AG09309 (cell line): ENCODE measurements at places on chromosomes 6 and 20.

- no peak for DNase-seq
Observed at GRCh38 chr6:144909753-144910285, 624.7 kb downstream of the UTRN start.

GRCh38 chr6:6837541-6838080 lies 249.1 kb downstream of the LY86 start:
- no peak for DNase-seq

- DNase-seq, result peak; percentile 57
Observed at GRCh38 chr20:48686238-48687116, 141.3 kb downstream of the PREX1 start.

- DNase-seq, result no peak
Observed at GRCh38 chr20:53530440-53530839, 63.2 kb downstream of the ZNF217 start.

DNA sequence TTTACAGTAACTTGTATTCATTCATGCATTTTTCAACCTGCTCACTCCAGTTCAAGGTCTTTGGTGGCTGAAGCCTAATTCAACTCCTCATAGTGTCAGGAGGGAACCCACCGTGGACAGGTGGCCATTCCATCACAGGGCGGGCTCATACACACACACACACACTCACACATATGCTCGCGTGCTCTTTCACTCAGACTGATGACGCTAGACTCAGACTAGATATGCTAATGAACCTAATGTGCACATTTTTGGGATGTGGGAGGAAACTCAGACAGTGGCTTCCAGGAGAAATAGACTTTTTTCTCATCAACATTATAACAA lies 56.7 kb downstream of the TRIM27 start:
- DNase-seq, result no peak

DNA sequence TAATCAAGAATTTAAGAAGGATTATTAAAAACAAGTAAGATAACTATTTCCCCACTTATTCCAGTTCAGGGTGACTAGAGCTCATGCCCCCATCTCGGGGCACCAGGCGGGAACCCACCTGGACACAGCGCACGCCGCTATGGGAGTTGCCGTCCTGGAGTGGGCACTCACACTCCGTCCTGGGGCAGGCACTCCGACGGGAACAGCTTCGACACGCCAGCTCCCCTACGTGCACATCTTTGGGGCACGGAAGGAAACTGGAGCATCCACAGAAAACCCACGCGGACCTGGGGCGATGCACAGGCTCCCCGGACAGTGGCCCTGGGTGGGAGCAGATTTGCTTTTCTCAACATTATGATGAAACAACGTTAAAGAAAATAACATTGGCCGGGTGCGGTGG lies 52.0 kb upstream of the GATA5 start:
- no peak for DNase-seq

DNA sequence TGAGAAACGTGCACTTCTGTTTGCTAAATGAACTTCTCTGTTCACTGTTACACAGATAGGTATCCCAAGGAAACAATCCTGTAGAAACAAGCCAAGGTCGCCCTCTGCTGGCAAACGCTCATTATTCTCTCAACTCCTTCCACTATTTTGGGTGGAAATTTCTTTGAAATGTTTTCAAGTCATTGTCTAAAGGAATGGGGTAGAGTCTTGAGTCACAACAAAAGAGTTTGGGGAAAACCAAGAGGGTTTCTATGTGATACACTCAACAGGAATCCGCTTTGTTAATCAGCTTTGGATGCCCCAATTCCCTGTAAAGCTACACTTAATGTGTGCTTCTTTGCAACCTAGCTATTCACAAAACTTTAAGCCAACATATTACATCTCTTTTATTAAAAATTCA lies 4.6 kb upstream of the RAE1 start:
- DNase-seq, result peak; percentile 64

DNA sequence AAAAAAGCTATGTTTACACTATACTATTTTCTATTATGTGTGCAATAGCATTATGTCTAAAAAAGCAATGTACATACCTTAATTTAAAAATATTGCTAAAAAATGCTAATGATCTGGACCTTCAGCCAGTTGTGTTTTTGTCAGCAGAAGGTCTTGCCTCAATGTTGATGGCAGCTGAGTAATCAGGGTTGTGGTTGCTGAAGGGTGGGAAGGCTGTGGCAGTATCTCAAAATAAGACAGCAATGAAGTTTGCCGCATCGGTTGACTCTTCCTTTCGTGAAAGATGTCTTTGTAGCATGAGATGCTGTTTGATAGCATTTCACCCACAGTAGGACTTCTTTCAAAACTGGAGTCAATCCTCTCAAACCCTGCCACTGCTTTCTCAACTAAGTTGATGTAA lies 134.7 kb upstream of the CDYL start:
- no peak for DNase-seq

DNA sequence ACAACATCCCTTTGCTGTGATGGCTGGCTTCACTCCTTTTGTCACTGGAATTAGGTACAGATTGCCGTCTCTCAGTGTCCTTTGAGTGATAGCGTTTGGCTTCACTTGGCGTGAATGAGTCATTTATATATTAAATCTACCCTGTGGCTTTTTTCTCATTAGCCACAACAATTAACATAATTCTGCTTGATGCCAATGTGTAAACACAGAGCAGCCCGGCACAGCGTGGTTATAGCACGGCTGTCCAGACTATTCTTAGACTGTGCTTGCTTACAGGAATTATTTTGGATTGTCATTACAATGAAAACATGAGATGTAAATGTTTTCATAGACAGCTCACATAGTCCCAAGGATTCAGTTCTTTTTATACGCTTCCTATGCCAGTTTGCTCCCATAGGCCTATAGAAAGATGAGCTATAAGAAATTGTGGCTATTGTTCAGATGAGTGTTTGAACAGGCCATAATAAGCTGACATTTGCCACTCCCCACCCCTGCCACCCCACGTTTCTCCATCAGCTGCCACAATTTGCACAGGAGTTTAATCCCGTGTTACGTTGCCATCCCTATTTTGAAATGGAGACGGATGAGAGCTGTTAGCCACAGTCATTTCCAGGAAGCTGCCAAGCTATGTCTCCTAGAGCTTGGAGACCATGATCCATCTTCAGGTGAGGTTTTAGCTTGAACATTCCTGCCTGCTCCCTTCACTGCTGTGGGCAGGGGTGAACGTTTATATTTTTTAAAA lies 65.9 kb downstream of the PPP1R14C start:
- no peak for DNase-seq

- no peak for DNase-seq
Observed at GRCh38 chr6:44626616-44627015, 239.1 kb downstream of the CDC5L start.

DNA sequence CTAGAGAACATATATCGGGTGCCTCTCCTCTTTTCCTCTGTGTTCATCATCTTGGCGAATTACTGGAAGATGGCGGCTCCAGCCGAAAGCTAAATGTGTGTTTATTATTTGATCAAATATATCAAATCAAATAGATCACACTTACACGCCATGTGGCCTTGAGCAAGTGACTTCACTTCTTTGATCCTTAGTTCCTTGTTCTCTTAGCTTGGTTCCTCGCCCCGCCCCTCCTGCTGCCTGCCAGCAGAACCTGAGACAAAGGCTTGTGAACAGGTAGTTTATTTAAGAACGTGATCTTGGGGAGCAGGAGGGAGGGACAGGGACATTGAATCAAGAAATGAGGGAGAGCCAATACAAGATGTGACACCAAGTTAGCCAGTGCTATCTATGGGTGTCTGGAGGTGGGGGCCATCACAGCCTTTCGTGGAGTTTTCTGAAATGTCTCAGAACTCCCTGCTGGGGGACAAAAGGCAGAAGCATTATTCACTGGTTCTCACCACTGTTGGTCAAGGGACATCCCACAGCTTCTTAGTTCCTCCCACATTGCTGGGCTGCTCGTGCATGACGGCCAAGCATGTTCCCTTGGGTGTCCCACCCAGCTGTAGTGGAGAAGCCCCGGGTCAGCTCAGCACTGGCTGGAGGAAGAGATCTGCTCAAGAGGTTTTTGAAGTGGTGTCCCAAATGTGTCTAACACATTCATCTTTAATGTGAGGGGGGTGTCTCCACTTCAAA lies 44.9 kb upstream of the RNF24 start:
- no peak for DNase-seq

- no peak for DNase-seq
Observed at GRCh38 chr6:143603455-143603854, 74.3 kb upstream of the PHACTR2 start.

DNA sequence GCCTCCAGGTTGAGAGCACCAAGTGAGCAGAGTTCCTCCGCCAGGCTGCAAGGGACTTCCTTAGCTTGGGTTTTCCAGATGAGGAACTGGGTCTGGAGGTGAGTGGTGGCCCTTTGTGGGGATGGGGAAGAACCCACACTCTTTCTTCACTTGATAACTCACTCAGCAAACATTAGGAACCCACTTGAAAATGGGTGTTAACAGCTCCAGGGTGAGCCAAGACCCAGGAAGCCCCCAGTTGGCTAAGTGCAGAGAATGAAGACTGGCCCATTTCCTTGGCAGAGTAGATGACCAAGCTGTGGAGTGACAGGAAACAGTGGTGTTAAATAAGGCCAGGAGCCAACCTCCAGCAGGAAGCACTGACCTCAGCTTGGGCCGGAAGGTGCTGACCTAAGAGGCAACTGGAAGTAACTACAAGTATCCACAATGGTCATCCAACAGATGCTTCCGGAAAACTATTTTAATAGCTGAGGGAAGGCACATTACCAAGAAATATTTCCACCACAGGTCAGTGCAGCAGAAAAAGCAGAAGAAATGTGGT lies 22.7 kb downstream of the MRPL14 start:
- no peak for DNase-seq

- no peak for DNase-seq
Observed at GRCh38 chr6:21429291-21429690, 164.3 kb upstream of the SOX4 start.

DNA sequence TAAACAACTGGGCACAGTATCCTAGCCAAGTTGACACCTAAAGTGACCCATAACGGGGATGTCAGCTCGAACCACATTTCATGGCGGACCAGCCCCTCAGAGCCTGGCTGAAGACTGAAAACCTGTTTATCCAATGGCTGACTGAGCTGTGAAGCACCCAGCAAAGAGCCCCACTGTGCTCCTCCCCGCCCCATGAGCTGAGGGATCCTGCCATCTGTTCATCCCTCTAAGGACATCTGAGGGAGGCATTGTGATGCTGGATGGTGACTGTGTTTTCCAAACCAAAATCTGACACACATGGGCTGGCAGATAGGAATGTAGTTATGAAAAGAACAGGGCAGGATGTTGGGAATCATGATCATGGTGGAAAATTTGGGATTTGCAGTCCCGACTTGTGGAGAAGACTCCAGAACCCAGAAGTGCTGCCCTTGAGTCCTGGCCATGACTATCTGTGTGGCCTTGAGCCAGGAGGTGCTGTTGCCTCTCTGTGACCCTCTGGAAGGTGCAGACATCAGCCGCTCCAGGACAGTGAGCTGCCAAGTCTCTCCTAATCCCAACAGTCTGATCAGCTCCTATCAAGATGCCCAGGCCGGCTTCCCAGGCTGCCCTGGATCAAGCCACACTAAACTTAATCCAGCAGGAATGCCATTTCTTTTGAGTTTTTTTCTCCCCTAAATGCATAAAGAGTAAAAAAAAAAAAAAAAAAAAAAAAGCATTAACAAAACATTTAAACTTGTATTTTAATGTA lies 5.7 kb downstream of the EDN3 start:
- DNase-seq, result no peak

GRCh38 chr6:25872814-25873213 lies 1.2 kb downstream of the SLC17A3 start:
- DNase-seq, result no peak

GRCh38 chr6:15437090-15437635 lies 191.3 kb downstream of the JARID2 start:
- DNase-seq, result no peak

GRCh38 chr6:159815410-159815809 lies 15.3 kb downstream of the PNLDC1 start:
- no peak for DNase-seq

GRCh38 chr6:48535582-48536009 lies 424.6 kb upstream of the PTCHD4 start:
- no peak for DNase-seq

DNA sequence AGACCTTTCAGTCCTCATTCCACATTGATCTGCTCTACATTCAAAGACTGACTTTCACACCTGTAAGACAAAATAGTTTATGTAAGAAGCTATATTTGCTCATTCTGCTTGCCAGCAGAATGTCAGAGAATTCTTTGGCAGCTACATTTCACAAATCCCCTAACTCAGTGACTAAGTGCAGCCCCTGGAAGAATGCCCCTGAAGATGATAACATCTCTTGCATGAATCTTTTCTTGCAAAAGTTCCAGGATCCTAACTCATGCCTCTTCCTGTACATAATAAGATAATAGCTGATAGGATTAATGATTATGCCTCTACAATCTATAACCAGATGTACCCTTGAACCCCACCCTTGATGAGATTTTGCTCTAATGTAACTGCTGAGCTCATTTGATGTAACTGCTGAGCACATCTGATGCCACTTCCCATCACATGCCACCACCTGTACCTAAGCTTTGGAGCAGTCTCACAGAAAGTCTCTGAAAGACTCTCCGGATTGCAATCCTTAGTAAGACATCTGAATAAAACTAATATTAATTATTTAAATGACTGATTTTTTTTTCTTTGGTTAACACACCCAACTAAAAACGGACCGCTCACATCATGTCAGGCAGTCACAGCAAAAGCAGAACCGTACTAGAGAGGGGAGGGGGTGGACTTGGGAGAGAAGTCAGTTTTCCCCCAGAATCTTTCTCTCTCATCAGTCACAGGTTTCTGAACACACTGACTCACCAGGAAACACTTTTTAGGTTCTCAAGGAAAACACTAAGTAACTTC lies 684 bp upstream of the DNAH8 start:
- DNase-seq, result no peak

- DNase-seq, result no peak
Observed at GRCh38 chr6:139335447-139336210, 38.8 kb downstream of the CITED2 start.

GRCh38 chr20:63173552-63174191 lies 42.3 kb downstream of the YTHDF1 start:
- no peak for DNase-seq

DNA sequence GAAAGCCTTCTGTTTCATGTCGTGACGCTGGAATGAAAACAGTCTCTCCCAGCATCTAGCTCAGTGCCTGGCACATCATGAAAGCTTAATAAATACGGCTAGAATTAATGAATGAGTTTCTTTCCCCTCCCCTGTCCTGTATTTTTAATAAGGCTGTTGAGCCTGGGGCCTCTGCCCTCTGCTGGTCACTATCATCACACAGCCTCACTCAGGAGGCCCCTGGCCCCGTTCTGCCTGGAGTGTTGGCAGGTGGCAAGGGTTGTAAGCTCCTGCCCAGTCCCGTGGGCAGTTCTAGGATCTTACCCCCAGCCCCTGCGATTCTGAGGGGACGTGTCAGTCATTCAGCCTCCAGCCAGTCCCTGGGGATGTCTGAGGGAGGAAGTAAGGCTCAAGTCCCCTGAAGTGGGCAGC lies 41.4 kb downstream of the PHACTR3 start:
- no peak for DNase-seq

- no peak for DNase-seq
Observed at GRCh38 chr6:78917788-78918187, 50.4 kb downstream of the IRAK1BP1 start.
